WTC11 (cell line): ENCODE measurements at places on chromosomes 4 and X.

GRCh38 chr4:141275834-141276233 lies 55.1 kb downstream of the ZNF330 start:
- DNase-seq = no peak

DNA sequence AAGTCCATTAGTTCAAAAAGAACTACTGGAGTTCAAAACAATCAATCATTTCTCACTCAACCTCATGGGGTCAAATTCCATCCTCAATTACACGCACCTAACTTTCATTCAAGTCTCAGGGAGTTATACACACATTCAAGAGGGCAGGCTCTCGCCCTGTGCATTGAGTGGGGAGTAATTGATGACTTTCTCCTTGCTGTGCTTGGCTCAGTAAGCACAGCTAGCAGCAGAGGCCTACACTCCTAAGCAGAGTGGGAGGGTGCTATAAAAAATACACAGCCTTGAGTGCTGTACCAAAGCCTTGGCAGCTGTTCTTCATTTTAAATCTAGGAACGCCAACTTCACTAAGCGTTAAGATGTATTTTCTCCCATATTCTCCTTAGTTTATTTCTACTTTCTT lies 958.3 kb upstream of the ADGRL3 start:
- no peak for DNase-seq

- no peak for DNase-seq
Measured at GRCh38 chr4:181908168-181908567, 335.0 kb upstream of the TENM3 start.

- no peak for DNase-seq
Measured at GRCh38 chr4:61583696-61584095, 383.6 kb downstream of the ADGRL3 start.

DNA sequence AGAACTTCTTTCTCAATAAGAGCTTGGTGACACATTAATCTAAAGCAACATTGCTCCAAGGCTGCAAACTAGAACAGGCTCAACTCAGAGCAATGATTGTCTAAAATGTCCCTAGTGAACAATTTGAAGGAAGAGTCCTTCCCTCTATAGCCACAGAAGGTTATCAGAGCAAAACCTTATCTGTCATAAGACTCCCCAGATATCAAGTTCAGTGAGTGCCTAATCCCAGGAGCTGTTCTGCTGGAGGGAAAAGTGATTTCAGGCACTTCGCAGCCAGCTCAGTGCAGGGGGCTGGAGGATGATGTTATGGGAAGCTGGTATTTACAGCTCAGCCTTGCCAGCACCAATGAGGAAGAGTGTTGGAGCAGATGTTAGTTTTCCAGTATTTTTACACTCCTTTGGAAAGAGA lies 497.5 kb downstream of the INPP4B start:
- no peak for DNase-seq

GRCh38 chr4:137740141-137740540 lies 207.8 kb upstream of the PCDH18 start:
- DNase-seq = no peak

DNA sequence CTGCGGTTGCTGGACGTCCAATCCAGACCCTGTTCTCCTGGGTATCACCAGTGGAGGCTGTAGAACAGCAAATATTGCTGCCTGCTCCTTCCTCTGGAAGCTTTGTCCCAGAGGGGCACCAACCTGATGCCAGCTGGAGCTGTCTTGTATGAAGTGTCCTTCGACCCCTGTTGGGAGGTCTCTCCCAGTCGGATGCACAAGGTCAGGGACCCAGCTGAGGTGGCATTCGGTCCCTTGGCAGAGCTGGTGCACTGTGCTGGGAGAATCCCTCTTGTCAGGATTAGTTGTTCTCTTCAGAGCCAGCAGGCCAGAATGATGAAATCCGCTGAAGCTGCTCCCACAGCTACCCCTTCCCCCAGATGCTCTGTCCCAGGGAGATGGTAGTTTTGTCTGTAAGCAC lies 110.3 kb upstream of the ZXDB start:
- no peak for DNase-seq

DNA sequence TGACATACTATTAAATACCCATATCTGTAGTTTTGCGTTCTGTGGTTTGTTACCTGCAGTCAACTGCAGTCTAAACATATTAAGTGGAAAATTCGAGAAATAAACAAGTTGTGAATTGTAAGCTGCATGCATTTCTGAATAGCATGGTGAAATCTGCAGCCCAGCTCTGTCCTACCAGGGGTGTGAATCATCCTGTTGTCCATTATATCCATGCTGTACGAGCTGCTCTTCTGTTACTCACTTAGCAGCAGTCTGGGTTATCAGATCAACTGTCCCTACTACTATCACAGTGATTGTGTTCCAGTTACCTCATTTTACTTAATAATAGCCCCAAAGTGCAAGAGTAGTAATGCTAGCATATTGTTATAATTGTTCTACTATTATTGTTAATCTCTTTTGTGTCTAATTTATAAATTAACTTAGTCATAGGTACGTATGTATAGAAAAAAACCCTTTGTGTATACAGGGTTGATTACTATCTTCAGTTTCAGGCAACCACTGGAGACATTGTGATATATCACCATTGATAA lies 173.7 kb upstream of the FAT4 start:
- no peak for DNase-seq

GRCh38 chr4:169846396-169846795 lies 88.7 kb upstream of the HPF1 start:
- no peak for DNase-seq

GRCh38 chr4:120922381-120923206 lies at the start of gene PRDM5:
Gene PRDM5 (minus strand): TSS chr4:120922726. CDS start chr4:120922608, 118 bp downstream.
- DNase-seq = peak; percentile 79

DNA sequence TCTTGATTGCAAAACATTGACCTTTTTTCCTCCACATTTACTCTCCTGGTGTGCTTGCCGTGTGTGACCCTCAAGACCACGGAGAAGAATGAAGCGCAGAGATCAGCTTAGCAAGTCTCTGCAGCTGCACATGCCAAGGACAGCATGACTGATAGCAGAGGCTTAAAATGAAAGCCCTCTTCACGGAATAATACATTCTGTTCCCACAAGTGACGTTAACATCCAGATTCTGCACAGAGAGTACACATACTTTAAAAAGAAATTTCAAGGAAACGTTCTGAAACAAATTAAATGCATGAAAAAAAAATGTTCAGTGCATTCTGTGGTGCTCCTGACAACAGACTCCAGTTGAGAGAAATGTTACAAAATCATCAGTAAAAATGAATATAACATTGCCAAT lies 60.9 kb downstream of the SLC7A11 start:
- no peak for DNase-seq

DNA sequence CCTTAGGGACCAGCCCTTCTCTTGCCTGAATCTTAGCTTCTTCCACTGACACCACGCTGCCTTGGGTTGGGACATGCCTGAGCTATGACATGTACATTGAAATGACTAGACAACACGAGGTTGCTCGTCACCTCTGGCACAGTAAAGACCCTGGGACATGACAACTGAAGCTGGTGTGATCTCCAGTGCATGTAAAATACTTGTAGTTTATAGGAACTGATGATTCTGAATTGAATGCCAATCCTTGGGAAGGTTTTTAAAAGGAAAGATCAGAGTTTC lies 100.7 kb upstream of the PGRMC2 start:
- DNase-seq = no peak

- DNase-seq = peak; percentile 49
Measured at GRCh38 chrX:114581528-114582263, 2.2 kb upstream of the HTR2C start.

GRCh38 chr4:38284294-38285030 lies 324.3 kb downstream of the PTTG2 start:
- no peak for DNase-seq

DNA sequence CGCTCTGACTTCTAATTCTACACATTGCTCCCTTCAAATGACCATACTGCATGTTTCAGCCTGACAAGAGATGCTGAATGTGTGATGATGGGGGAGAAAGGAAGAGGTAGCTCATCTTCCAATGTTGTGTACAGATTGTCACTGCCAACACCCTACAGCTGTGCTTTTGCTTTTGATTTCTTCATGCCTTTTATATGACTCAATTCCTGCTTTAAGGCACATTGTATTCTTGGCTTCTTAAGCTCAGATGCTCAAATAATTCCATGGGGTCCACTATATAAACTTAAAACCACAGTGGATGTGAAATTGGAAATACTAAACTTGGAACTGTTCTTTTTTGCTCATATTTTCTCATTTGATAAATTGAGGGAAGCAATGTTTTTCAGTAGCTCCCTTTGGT lies 183.2 kb upstream of the WDFY3 start:
- no peak for DNase-seq

DNA sequence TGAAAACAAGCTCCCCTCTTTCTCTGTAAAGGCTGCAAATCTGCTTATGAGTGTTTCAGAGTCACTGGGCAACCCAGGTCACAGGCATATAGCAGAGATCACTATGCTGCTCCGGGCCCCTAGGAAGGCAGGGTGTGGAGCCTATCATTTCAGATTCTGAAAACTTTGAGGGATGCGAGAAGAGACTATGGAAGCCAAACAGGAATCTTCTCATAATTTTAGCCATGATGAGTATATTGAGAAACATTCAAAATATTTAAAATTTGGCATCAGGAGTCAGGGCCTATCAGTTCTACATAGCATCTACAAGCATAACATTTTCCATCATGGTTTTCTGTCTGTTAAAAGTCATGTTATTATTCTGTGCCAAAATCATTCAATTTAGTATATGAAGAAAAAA lies 61.7 kb upstream of the ATXN3L start:
- no peak for DNase-seq

- DNase-seq = peak; percentile 50
Measured at GRCh38 chr4:17511509-17511949, 361 bp downstream of the QDPR start.

- peak; percentile 87 for DNase-seq
Measured at GRCh38 chr4:123547216-123548165, 150.9 kb downstream of the SPRY1 start.

- DNase-seq = no peak
Measured at GRCh38 chr4:158808399-158808798, 39.6 kb downstream of the FNIP2 start.

- DNase-seq = no peak
Measured at GRCh38 chrX:21949689-21950088, 9.2 kb downstream of the SMS start.

DNA sequence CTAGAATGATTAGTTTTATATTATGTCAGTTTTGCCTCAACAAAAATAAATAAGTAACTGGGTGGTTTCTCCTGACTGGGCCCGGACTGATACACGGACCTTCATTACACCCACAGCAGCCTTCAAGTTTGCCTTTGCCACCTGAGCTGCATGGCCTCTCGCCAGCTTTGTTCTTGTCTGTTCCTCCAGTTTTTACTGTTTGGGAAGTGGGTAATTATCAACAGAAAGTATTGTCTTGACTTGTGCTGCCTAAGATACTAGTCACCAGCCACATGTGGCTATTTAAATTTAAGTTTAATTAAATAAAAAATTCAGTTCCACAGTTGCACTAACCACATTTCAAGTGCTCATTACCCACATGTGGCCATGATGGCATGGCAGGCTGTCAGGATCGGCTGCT lies 74.7 kb upstream of the INTU start:
- DNase-seq = no peak

GRCh38 chr4:93776386-93777080 lies 52.0 kb upstream of the ATOH1 start:
- DNase-seq = no peak

DNA sequence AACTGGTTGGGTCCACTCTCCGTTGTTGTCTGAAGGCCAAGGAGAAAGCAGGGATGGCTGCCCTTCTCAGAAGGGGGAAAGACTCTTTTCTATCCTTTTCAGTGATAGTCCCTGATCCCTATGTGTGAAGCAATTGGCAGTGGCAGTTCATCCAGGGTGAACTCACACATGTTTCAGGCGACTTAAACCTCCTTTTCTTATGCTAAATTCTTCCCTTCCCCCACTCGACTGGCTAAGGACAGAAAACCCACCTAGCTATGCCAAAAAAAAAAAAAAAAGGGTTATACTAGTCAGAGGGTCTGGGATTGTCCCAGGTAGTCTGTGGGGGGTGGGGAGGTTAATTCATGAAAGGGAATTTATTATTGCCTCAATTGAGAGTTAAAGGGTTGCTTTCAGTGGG lies 12.2 kb upstream of the ZNF280C start:
- no peak for DNase-seq

DNA sequence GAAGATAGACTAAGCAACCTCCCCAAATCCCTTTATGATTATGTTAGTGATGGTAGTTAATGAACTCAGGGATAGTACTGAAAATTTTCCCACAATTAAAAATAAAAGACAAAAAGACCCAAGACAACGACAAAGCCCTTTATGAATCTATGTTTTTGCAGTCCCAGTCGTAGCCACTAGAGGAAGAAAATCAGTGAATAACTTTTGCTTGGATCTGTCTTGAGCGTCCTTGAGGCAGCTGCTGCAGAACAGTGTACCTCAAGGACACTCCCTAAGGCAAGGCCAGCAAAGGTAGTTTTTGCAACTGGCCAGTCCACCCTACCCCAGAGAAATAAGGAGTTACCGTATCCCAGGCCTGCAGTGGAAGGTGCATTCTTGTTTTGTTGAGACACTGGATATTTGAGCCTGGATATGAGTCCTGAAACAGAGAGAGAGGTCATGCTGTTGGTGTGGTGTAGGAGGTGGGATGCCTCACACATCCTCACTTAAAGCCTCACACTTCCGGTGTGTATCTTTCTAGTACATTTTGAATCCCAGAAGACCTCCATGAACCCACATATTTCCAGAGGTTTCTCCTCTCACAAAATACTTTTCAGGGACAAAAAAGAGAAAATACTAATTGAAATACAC lies 8.7 kb upstream of the TIMM8A start:
- no peak for DNase-seq

DNA sequence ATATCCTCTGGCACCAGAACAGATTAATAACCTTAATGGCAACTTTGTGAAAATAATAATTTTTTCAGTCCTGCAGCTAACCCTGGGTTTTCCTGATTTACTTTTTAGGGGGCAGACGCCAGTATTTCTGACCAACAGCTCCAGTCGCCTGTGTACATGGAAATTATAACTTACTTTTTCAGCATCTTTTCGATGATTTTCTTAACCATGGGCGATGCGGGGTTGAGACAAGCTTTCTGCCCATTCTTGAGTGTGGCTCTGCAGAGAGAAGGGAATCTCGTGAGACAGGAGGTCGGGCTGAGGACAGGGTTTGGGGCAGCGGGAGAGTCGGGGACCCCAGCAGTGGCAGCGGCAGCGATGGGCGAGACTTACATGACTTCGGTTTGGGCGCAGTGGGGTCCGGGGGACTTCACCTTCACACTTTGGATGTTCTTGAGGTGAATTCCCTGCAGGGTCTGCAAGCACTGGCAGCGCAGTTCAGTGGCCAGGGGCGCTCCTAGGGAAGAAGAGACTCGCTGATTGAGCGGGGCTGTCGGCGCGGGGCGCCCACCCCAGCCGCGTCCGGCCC lies 484 bp downstream of the CXCL2 start:
- DNase-seq = peak; percentile 22

- DNase-seq = no peak
Measured at GRCh38 chrX:39866229-39866628, 231.5 kb downstream of the BCOR start.

DNA sequence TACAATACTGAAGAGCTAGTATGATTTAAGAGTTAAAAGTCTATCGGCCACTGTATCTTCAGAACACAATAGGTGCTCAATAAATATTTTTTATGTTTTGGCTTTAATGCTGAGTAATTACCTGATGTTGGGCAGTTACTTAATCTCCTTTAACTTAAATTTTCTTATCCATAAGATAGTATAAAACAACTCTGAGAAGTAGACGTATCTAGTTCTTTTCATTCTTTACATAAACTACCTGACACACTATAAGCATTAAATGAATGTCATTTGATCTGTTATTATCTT lies 22.9 kb downstream of the ELF2 start:
- no peak for DNase-seq

GRCh38 chr4:22462688-22463087 lies 53.2 kb downstream of the ADGRA3 start:
- DNase-seq = peak; percentile 21
